ENCODE measurements at places on chromosomes 5 and 9.

DNA sequence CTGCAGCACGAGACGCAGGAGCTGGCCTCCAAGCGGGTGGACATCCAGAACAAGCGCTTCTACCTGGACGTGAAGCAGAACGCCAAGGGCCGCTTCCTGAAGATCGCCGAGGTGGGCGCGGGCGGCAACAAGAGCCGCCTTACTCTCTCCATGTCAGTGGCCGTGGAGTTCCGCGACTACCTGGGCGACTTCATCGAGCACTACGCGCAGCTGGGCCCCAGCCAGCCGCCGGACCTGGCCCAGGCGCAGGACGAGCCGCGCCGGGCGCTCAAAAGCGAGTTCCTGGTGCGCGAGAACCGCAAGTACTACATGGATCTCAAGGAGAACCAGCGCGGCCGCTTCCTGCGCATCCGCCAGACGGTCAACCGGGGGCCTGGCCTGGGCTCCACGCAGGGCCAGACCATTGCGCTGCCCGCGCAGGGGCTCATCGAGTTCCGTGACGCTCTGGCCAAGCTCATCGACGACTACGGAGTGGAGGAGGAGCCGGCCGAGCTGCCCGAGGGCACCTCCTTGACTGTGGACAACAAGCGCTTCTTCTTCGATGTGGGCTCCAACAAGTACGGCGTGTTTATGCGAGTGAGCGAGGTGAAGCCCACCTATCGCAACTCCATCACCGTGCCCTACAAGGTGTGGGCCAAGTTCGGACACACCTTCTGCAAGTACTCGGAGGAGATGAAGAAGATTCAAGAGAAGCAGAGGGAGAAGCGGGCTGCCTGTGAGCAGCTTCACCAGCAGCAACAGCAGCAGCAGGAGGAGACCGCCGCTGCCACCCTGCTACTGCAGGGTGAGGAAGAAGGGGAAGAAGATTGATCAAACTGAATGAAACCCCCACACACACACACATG, 654 bp downstream of the PURA start:
- peak; percentile 35 for DNase-seq

GRCh38 chr9:13967011-13967410, 346.9 kb downstream of the NFIB start:
- DNase-seq = no peak

DNA sequence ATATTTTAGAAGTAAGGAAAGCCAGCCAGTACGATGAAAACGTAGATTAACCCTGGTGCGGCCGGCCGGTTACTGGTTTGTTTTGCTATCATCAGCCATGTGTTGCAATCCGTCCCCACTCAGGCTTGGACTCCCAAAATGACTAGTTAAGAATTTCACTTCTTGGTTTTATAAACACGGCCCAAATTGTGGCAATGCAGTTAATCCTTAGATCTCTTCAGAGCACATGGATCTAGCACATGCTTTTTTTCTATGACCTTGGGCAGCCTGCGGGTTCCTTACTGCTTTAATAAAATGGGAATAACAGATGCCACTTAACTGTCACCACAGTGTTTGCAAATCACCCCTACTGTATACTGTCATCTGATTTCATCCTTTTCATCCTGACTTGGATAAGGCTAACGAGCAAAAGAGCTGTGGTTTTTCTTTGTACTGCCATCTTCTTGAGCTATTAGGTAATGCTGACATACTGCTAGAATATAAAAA, 1.5 kb downstream of the NDFIP1 start:
- no peak for DNase-seq

DNA sequence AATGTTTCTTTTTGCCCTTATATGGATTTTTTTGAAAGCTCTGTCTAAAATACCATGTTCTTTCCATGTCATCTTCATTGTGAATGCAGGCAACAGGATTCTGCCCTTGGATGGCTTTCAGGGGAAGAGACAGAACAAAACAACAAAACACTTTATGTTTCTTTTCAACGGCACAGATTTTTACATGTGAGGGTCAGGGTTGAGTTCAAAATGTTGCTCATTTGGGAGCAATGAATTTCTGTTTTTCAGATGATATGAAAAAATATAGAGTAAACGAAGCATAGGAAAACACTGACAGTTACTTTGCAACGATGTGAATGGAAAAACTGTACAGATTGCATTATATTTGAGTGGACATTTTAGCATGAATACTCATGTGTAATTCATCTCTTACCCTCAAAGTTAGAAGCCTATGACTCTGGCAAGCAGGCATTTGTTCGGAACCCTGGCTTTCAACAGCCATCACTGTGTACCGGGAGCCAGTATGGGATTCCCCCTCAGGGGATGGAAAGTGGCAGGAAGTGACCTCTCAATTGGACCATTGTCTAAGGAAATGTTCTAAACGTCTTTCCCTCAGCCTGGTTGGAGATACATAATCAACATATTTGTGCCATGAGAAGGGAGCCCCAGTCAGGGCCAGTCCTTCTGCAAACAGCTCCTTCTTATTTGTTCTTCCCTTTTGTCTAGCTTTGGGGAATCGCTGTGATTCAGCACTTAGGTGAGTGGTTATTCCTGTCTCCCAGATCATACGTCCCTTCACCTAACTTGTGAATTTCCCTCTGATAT, 153.9 kb upstream of the MEF2C start:
- DNase-seq = no peak

DNA sequence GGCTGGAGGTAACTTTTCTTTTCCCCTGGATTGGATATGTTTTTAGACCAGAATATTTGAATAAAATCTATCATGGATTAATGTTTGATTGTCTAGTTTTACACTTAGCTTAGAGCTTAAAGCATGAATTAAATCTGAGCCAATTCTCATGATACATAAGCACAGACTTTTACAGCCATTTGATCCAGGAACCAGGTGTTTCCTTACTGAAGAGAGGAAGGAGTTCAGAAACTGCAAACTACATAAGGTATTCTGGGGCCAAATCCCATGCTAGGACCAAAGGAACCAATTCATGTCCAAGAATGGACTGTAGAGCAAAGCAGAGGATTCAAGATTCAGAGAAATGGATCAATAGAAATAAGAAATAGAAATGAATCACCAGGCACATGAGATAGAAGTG, 360.4 kb upstream of the ZNF608 start:
- DNase-seq = no peak

DNA sequence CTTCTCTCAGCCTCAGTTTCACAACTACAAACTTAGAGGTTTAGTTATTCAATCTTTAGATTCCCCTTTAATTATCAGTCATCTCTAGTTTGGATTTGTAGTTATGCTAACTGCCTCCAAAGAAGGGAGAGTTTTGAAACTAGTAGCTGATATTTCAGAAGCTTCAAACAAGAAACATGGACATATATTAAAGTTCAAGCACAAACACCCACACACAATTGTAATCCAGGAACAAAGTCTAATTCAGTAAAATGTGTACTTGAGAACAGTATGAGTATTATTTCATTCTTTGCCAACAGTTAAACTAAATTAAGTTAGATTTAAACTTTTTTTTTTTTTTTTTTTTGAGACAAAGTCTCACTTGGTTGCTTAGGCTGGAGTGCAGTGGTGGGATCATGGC, 71.2 kb upstream of the ABCA1 start:
- no peak for DNase-seq

DNA sequence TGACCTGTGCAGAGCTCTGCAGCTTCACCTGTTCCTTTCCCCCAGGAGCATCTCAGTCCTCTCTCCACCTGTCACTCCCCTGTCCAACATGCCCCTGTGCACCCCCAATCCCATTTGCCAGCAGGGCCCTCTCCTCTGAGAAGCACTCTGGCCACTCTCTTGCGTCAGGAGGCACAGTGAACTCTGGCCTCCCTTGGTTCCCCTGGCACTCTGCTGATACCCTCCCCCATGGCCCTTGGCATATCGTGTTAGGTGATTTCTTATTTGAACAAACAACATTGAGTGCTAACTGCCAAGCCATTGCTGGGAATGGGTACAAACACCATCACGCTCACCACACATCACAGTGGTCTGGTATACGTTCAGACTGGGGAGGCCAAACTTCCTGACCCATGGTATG, 20.9 kb upstream of the TNIP1 start:
- no peak for DNase-seq

DNA sequence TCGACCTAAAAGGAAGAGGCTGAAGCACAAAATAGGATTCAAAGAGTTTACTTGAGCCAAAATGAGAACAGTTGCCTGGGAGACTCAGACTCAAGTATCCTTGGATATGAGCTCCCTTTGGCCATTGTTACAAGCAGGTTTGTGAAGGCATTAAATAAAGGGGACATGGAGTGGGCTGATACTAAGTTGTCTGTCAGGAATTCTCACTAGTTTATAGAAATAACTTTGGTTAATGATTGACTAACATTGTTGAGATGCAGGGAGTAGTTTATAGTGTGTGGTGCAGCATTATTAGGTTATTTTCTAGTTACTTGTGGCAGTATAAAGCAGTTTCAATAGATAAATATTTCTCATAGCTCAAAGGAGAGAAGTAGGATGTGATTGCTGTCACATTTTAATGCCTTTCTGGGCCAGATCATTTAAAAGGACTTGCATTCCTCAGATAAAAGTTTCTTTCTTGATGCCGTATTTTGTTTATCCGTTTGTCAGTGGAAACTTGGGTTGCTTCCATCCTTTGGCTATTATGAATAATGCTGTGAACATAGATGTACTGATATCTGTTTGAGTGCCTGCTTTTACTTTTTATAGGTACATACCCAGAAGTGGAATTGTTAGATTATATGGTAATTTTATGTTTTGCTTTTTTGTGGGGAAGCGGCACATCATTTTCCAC, 9.1 kb downstream of the AP3S1 start:
- no peak for DNase-seq

GRCh38 chr5:107739661-107740060, 68.9 kb upstream of the EFNA5 start:
- no peak for DNase-seq

DNA sequence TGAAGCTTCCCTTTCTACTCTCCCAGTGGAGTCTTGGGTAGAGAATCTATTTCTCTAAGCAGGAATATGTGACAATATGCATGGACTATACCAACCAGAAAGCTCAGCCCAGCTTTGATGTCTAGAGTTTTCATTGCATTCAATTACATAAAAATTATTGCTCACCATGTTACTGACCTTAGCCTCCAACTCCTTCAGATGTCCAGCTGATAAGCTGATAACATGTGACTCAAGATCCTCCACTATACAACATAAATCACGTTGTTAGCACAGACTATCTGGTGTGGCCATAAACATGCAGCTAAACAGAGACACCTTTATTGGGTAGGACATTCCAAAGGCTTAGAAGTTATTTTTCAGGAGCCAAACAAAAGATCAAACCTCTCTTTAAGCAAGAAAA, 1168.2 kb downstream of the CDH12 start:
- DNase-seq = no peak

DNA sequence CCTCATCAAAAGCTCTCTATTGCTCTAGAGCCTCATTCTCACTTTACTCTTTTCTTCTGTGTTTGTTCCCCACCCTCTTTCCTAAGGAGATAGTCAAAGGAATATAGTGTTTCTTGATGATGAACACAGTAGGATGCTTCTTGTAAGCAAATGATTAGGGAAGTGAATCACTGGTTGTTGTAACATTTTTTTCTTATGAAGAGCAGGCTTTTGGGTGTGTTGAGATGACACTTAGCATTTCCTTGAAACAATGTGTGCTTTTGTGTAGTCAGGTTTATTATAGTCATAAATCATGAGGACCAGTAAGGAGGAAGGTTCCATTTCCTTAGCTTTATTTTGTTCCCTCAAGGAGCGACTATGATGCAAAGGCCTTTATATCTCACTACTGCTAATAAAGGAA, 1991.3 kb upstream of the C9orf72 start:
- DNase-seq = no peak

DNA sequence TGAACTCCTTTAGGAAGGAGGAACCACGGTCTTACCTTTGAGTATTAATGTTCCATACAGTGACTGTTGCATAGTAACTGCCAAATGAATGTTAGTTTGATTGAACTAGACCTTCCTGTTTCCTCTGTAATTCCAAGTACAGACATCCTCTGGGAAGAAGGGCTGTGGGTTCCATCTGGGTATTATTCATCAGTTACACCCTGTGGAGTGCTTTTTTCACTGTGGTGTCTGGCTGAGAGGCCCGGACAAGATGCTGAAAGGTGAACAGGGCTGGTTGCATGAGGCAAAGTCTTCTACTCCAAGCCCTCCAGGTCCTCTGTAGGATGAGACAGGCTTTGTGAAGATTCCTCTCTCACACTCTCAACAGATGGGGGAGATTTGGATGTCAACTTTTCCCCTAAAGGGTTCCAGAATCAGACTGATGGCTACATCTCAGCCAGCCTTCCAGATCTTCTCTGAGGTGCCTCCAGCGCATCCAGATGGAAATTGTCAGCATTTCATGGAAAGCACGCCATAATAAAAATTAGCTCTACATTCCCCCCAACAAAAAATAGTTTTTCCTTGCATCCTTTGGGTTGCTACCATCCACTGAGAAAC, 230.9 kb downstream of the GAS1 start:
- DNase-seq = no peak

DNA sequence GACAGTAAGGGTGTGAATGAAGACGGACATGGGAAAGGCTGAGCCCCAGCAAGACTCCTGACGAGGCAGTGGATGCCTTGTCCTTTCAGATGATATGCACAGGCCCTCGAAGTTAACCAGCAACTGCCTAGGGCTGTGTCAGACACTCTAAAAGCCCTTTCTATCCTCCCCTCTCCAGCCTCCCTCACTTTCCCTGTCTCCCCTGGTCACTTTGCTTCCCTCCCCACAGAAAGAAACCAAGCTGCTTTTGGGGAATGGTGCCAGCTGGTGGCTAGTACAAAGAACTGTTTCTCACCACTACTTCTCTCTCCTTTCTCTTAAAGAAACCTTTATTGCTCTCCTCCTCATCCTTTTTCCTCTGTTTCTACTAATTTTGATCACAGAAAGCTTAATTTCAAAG, 21.4 kb downstream of the LHFPL2 start:
- DNase-seq = no peak

DNA sequence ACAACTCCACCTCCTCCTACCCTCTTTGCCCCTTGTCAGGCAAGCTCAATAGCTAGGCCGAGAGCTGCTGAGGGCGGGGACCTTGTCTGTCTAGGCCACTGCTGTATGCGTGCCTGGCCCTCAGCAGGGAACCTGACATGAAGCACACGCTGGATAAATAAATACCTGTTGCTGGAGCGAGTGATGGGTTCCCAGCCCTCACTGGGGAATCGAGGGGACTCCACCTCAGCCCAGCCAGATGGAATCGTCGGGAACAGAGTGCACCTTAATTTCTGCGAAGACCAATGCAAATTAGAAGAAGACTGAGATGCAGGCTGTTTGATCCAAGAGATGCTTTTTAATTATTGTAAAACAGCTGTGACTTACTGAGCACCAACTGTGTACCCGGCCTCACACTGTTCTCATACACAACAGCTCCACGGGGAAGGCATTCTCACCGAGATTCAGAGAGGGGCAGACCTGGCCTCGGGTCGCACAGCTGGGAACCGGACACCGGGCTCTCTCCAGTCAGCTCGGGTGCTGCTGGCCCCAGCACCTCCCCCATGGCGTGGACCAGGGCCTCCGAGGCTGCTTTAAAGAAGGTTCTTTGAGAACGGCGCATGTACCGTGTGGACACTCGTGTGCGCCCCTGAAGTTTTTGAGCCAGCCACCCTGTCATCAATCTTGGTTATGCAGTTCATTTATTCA, 109.7 kb upstream of the IER5L start:
- no peak for DNase-seq

- no peak for DNase-seq
Measured at GRCh38 chr9:22986556-22986955, 539.9 kb downstream of the DMRTA1 start.

GRCh38 chr9:70594386-70594944, 180.0 kb upstream of the KLF9 start:
- no peak for DNase-seq

GRCh38 chr9:86705490-86705889, 241.8 kb downstream of the GAS1 start:
- no peak for DNase-seq

- no peak for DNase-seq
Measured at GRCh38 chr5:69043655-69043996, 50.2 kb upstream of the SLC30A5 start.

GRCh38 chr5:181281984-181282316, 21.0 kb upstream of the TRIM52 start:
- no peak for DNase-seq

Measured in central memory CD8-positive, alpha-beta T cell (primary cell).